Activated CD4-positive, alpha-beta T cell treated with anti-CD3 and anti-CD28 coated beads for 36 hours (primary cell): ENCODE measurements at places on chromosomes 2 and 18. TPM values are rescaled to one million over a fixed set of nuclear protein-coding genes. Genes with fewer than 3 reads are reported as not detected.

GRCh38 chr18:77466890-77467289, 217.2 kb downstream of the GALR1 start:
- DNase-seq, result no peak

DNA sequence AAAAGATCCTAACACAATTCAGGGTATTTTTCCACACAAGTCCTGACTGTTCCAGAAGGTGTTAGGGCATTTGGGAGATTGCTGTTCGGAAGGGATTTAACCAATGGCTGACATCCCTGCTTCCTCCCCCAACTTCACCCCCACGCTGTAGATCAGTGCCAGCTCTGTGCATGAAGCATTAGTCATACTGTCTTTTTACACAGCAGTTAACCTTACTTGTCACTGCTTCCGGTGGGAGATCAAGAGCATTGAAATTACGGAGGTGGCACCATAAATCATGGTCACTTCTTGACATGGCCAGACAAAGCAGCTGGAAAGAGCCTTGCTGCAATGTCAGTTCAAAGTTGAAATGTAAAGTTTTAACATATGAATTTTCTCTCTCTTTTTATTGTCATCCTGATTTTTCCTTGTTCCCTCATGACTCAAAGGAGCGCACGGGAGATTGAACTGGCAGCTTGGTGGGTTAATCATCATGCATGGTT, 70.2 kb downstream of the HRH4 start:
- peak; percentile 39 for DNase-seq

The MFSD6 gene
- total RNA-seq, result 35.4 TPM

DNA sequence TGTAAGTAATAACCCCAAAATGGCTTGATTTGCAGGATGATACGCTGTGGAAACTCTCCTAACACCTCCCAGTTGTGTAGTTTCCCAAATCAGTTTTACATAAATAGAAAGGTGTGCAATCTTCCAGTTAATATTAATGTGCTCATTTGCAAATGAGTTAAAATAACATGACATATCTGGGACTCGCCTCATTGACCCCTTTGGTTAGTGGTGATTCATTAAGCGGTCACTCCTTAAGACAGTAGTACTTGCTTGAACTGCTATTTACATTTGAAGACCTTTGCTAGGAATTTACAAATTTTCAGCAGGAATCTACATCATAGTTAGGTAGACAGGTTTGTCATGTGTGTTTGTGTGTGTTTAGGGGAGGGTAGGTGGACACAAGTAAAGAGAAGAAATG, 1367.7 kb upstream of the CELF4 start:
- no peak for DNase-seq

DNA sequence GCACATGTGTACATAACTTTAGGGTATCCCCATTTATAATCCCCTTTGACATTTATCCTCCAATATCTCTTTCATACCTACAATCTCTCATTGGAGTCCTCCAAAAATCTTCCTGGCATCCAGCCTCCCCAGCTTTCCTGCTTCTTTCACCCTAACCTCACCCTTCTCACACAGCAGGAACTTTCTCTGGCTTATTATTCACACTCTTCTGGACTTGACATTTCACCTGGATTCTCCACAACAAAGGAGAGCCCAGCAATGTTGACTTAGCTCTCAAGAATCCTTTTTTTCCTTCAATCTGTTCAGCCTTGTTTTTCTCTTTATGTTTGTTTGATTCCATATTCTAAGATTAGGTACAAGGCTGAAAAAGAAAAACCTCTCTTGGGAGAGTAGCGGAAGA, 783.6 kb upstream of the ACVR2A start:
- DNase-seq, result no peak

The RAB6C gene
- total RNA-seq, result not detected

The CPLX4 gene
- not detected for total RNA-seq

The DLX1 gene
- not detected for total RNA-seq

DNA sequence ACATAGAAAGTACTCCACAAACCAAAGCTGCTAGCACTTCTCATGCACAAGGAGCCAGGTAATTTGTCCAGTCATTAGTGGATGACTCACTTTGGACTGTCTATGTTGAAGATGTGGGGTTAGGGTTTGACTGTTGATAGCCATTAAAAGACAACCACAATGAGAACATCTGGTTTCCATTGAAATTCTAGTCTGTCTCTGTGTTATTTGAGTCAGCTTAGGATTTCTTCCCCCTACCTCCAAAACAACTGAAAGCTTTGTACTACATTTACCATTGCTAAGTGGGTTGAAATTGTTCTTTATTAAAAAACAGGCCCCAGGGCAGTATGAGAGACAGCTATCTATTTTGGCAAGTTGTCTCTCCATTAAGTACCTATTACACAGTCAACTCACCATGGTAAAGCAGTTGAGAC, 50.2 kb upstream of the ANKRD44 start:
- DNase-seq, result no peak

- no peak for DNase-seq
These were observed 491 bp downstream of the RTN4 start for GRCh38 chr2:55049821-55050099.

GRCh38 chr2:53403792-53404413, 363.7 kb upstream of the CHAC2 start:
- DNase-seq, result no peak

GRCh38 chr2:121489911-121490583, 40.6 kb upstream of the RNU4ATAC start:
- DNase-seq, result no peak

GRCh38 chr2:171318463-171318934, 115.3 kb downstream of the METTL8 start:
- peak; percentile 32 for DNase-seq

The KCNK3 gene
- total RNA-seq, result not detected

GRCh38 chr2:60285626-60286316, 267.7 kb downstream of the BCL11A start:
- DNase-seq, result no peak

- DNase-seq, result no peak
These were observed 59.4 kb downstream of the RNF152 start for GRCh38 chr18:61833387-61833786.

The ZSWIM2 gene
- total RNA-seq, result not detected

DNA sequence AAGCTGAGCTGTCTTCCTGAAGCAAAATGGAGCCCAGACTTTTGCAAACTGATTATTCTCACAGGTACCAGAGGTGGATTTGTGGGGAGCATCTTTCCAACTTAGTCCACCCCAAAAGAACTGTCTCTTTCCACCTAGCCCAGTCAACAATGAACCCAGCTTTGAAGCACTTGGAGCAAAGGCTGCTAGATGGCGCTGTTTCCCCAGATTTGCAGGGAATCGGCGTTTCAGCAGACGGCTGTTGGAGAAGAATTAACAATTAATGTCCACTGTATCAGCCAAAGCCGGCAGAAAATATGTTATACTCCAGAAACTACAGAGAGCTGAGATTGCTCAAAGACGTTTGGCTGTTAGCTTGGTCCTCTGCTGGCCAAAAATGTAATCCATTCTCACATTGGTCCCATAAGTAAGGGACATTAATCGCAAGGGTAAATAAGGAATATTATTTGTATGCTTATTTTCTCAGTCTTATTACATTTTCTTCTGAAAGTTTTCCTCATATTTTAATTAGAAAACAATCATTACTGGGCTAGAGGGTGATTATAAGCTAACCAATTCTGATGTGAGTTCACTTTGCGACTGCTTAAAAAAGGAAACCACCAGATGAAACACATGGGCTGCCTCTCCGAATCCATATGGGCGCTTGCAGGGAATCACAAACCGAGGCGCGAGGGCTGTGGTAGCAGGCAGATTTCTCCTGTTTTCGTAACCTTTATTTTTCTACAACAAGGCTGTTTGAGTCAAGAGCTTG, 423.8 kb upstream of the MEX3C start:
- peak; percentile 65 for DNase-seq

- DNase-seq, result no peak
These were observed 247.1 kb downstream of the BCL11A start for GRCh38 chr2:60306267-60306861.

DNA sequence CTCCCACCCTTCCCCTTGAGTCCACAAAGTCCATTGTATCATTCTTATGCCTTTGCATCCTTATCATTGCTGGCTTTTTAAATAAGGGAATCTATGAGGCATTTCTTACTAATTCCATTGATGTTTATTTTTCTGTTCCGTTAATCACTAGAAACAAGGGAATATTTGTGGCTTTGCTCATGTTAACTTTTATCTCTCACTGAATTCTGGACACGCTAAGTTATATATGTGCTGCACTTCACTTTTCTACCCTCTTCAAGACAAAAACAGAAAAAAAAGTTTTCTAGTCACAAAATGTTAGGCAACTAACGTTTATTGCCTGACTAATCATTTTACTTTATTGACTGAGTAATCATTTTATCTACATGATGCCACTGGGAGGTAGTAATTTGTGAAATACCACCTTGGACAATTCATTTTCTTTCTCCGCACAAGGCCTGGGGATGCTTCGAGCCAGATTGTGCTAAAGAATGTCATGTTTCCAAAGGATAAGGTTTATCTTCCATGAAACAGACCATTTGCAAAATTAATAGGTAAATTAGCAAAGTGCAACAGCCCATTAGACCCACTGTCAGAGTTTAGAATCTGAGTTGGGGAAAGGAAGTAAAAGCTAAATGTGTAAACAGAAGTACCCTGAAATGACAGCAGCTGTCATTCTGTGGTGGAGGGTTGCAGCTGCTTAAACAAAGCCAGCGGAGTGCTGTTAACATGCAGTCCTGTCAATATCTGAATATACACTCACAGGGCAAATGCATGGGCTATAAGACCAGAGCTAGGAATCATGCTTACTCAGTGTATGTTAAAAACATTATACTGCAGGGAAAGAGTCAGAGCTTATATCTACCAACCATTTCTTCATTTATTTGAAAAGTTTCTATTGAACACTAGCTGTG, 658.7 kb downstream of the CNTNAP5 start:
- no peak for DNase-seq

The KCNE4 gene
- not detected for total RNA-seq

The ST3GAL5 gene
- 6.2 TPM for total RNA-seq

The IL36B gene
- total RNA-seq, result not detected

GRCh38 chr18:8051453-8051852, 484.3 kb downstream of the PTPRM start:
- no peak for DNase-seq

The RGPD3 gene
- 0.14 TPM for total RNA-seq

DNA sequence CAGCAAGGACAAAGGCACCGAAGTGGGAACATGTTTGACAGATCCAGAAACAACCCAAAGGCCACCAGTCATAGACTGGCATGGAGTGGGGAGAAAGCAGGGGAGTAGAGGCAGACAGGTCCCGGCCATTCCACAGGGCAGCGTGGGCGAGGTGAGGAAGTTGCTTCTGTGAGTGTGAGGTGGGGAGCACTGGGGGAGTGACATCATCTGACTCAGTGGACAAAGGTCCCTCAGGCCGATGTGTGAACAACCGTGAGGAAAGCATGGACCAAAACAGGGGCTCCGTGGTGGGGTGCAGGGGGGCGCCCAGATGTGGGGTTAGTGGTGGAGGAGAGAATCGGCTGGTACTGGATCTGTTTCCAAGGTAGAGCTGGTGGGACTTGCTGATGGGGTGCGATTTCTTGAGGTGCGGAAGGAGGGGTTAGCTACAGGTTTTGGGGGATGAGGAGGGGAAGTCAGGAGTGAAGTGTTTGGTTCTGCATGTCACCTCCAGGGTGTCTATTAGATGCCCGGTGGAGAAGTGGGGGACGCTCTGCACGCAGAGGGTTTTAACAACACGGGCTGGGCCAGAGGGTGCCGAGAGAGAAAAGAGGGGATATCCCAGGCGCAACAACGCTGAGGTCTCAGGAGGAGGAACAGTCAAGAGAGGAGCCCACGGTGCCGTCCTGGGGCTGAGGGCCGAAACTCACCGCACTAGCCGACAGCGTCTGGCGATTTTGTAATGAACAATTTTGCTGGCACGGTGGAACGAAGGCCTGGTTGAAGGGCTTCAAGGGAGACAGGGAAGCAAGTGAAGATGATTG, 2.5 kb upstream of the SFT2D3 start:
- no peak for DNase-seq

DNA sequence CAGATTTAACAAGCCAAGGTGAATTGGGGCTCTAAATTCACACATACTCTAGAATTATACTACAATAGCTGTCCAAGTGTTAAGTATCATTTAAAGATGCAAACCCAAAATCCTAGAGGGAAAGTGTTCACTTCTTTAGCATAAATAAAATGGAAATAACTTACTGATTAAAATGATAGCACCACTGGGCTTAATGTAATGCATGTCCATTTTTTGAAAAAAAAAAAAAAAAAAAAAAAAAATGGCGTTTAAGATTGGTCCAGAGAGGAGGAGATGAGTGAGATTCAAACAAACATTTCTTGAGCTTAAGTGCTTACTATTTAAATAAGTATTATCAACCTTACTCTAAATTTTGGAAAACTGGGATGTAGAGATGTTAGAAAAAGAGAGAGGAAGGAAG, 251.5 kb upstream of the CWC22 start:
- no peak for DNase-seq

GRCh38 chr2:113240915-113241911, 37.5 kb downstream of the PAX8 start:
- DNase-seq, result peak; percentile 78

- DNase-seq, result no peak
These were observed 20.8 kb downstream of the LHCGR start for GRCh38 chr2:48734576-48735303.

GRCh38 chr2:176960736-176961520, 251.7 kb upstream of the HNRNPA3 start:
- DNase-seq, result no peak

DNA sequence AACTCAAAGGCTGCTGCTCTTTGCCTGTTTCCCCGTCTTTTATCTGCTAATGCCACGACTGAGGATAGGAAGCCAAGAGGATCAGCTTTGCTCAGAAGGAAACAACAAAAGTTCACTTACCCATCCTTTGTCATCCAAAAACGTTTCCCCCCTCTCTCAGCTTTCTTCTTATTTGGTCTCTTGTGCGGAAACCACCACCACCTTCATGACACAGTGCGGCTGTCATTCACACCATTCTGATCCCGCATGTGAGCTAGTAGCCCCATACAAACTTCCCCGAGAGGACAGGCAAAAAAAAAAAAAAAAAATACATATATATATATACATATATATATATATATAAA, 656 bp downstream of the LRRTM4 start:
- DNase-seq, result no peak

The DSEL gene
- 0.04 TPM for total RNA-seq

The DSG4 gene
- not detected for total RNA-seq

The PLEKHH2 gene
- 2.2 TPM for total RNA-seq

GRCh38 chr2:189181706-189182105, 2.1 kb upstream of the COL5A2 start:
- DNase-seq, result no peak

GRCh38 chr2:97673182-97673914, 3.8 kb downstream of the C2orf92 start:
- DNase-seq, result peak; percentile 69

The TMEM214 gene
- 69.1 TPM for total RNA-seq

The ACSL3 gene
- total RNA-seq, result 46.2 TPM

The ATP5MC3 gene
- 244 TPM for total RNA-seq

DNA sequence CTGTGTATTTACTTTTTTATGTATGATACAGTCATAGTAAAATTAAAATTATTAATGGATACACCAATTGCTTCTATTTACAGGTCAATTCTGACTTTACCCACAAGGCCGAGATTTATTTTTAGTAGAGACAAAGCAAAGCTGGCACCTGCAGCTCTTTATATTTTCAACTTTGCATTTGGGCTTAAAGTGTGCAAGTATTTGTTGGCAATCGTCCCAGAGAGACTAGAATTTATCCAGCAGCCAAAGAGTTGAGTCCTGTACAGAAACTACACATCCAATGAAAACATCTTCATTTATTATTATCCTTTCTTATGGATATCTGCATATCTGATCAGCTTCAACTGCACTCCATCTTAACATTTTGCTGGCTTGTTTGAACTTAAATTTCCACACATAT, 485.6 kb downstream of the SOX11 start:
- DNase-seq, result no peak
